Thyroid gland (tissue), 4 donors: ENCODE measurements at places on chromosomes 7 and 10.

- DNase-seq, result no peak
Observed at GRCh38 chr7:91407942-91408341, 143.7 kb downstream of the FZD1 start.

- no peak for DNase-seq
Observed at GRCh38 chr10:6239213-6239991, 36.7 kb downstream of the PFKFB3 start.

GRCh38 chr7:69840248-69840647, 242.0 kb downstream of the AUTS2 start:
- DNase-seq, result no peak

GRCh38 chr7:12761111-12761510, 73.7 kb downstream of the ARL4A start:
- DNase-seq, result no peak

- DNase-seq, result no peak
Observed at GRCh38 chr7:96320442-96320841, 1.5 kb downstream of the SLC25A13 start.

- no peak for DNase-seq
Observed at GRCh38 chr10:64753516-64753915, 1232.3 kb downstream of the REEP3 start.
